ENCODE measurements at places on chromosomes 4 and X. TPM values are rescaled to one million over a fixed set of nuclear protein-coding genes. Genes with fewer than 3 reads are reported as not detected.

GRCh38 chrX:20393944-20394343, 127.2 kb upstream of the RPS6KA3 start:
- DNase-seq, result no peak

Gene FRMPD3
- total RNA-seq, result 2.8 TPM

Gene RBPJ
- 96.7 TPM for total RNA-seq

GRCh38 chrX:132743086-132743485, 215.3 kb downstream of the HS6ST2 start:
- no peak for DNase-seq

Gene PNMA3
- 0.93 TPM for total RNA-seq

- DNase-seq, result no peak
Observed at GRCh38 chrX:105752338-105752956, 69.9 kb upstream of the NRK start.

Gene DHRSX
- total RNA-seq, result 30.4 TPM

Gene COQ2
- 8.7 TPM for total RNA-seq

- DNase-seq, result no peak
Observed at GRCh38 chrX:15293451-15293850, 22.0 kb downstream of the ASB11 start.

Gene PLA2G12A
- 17.8 TPM for total RNA-seq

- DNase-seq, result peak; percentile 60
Observed at GRCh38 chrX:40644821-40645358, 2.5 kb downstream of the CXorf38 start.

- no peak for DNase-seq
Observed at GRCh38 chrX:11367609-11368430, 74.6 kb downstream of the AMELX start.

GRCh38 chr4:10164877-10165283, 48.3 kb upstream of the WDR1 start:
- no peak for DNase-seq

Gene KLF8
- 6.8 TPM for total RNA-seq

DNA sequence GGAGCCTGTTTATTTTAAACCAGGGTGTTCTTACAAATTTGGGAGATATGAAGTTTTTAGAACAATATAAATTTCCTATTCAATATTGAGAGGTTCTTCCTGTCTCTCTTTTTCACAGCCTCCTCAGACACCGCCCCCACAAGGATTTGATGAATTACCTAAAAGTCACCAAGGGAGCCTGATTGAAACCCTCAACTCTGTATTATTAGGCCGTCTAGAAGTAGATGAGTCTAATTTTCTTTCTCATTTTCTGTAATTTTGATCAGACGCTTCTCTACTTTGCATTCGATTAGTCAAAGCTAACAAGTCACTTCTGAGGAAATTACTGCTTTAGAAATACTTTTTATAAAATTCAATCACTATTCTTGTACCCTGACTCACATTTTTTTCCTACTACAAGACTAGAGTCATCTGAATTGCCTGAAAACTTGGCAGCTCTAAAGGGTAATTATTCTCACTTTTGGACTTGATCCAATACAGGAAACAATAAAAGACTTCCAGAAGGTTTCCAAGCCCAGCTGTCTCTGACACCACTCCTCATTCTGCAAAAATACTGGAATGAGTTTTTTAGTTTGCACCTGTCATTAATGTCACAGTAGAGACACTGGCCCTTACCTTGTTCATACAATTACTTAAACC, 111.2 kb downstream of the ELOVL6 start:
- DNase-seq, result peak; percentile 93

DNA sequence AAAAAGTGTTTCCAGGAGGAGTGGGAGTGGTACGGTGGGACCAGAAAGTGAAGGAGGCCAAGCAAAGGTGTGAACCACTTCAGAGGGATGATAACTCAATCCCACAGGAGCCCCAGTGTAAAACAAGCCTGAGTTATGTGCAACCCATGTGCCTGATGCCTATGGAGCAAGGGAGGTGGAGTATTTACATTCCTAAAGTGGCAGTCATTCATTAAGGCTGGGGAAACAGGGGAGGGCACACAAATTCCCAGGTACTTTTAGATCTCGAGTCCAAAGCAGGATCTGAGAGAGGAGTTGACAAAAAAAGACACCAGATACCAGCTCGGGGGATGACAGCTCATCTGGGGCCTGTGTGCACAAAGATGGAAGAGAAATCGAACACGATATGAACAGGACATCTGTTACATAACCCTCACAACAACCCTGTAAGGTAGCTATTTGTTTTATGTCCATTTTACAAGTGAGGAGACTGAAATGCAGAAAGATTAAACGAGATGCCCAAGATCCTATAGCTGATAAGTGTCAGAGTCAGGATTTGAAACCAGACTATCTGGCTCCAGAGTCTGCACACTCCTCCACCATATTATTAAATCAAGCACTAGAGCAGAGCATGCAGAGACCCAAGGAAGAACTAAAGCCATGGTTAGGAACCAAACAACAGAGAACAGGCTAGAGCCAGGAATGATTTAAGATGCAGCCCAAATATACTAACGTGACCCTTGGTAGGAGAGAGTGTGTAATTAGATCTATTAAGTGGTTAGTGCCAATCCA, 91.9 kb upstream of the MAPK10 start:
- DNase-seq, result peak; percentile 8

Gene CXCL1
- total RNA-seq, result 11.4 TPM

DNA sequence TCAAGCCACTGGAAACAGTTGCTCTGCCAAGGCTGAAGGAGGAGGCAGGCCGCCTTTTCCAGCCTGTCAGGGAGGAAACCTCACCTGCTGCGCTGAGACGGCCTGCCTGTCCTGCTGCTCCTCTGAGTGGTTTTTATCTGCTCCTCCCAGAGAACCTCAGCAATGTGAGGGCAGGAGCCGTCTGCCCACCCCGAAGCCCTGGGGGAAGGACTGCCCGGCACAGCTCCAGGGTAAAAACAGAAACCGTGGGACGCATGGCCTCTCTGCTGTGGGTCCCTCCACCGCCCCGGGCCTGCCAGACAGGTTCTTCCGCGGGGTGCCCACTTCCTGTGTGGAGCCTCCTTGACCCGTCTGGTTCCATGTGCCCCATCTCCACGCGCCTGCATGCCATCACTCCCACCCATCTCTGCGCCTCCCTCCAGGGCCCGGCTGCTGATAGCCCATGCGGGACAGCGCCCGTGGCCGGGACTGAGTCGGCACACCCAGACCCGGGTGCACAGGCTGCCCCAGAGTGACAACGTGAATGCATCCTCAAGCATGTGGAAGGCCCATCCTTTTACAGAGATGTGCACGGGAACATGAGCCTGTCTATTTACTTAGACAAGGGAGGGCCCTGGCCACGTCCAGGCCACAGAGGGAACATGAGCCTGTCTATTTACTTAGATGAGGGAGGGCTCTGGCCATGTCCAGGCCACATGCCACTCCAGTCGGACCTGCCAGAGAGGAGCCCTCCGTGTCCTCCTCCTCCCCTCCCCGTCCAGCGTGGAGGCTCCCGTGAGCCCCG, 4.0 kb upstream of the SLC49A3 start:
- DNase-seq, result no peak

Gene FDCSP
- not detected for total RNA-seq

Data from astrocyte (in vitro differentiated cells and primary cell).